ENCODE measurements at places on chromosomes 4 and X.
A peak's percentile ranks its signal among the peaks of the same experiment; 100 is the strongest.

DNA sequence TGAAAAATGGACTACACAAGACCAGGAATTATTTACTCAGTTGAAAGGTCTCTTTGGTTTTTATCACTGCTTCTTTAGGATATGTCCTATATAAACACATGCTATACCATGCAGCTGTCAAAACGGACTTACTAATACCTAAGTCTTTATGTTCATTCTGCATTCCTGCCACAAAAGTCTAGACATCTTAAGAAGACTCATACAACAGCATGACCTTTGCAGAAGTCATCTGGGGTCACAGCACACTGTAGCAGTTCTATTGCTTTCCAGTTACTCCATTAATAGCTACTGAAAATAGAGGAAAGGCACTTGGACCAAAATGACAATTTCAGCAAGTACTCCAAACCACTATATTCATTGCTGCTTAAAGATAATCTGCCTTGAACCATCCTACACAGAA lies 53.2 kb downstream of the DDX60 start:
- no peak for DNase-seq

DNA sequence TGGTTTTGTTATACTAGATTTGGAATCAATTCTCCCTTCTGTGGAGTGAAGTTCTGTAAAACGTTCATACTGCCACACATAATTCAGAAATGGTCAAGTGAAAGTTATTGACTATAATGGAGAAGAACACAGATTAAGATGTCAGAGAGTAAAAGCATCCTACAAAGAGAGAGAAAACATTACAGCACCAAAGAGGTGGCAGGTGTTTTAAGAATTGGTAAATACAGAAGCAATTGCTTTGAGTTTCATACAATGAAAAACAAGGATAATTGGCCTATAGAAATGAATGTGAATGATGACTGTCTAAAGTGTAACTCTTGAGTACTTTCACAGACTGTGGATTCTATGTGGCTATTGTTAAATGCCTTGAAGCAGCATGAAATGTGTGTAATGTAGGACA lies 435.6 kb upstream of the SMIM31 start:
- DNase-seq: no peak

GRCh38 chrX:7216981-7217587 lies 69.1 kb upstream of the PUDP start:
- no peak for DNase-seq

GRCh38 chr4:124092101-124092500 lies 620.4 kb downstream of the ANKRD50 start:
- DNase-seq: no peak

DNA sequence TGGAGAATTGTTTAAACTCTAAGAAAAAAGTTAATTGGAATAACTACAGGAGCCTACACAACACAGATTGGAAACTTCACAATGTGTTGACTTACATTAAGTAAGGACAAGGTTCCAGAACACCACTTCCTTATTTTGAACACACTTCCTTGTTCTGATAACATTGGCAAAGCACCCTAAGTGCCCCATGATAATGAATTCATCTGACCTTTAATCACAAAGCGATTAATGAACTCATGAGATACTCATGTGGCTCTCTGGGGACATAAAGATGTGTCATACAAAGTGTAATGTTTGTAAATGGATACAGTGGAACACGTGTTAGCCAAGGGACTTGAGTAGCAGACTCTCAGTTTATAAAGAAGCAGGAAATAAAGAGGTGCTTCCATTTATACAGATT lies 69.0 kb upstream of the ATOH1 start:
- DNase-seq: no peak

GRCh38 chr4:80101071-80101791 lies 28.2 kb upstream of the ANTXR2 start:
- no peak for DNase-seq

- DNase-seq: peak; percentile 85
Measured at GRCh38 chr4:145735347-145735675, 55.4 kb downstream of the C4orf51 start.

- no peak for DNase-seq
Measured at GRCh38 chrX:1163231-1163630, 49.2 kb downstream of the CRLF2 start.

GRCh38 chrX:154660541-154660940 lies 7.2 kb upstream of the CTAG2 start:
- DNase-seq: no peak

GRCh38 chr4:52917817-52918216 lies 55.7 kb downstream of the RASL11B start:
- no peak for DNase-seq

- DNase-seq: no peak
Measured at GRCh38 chr4:151865744-151866591, 105.2 kb upstream of the GATB start.

DNA sequence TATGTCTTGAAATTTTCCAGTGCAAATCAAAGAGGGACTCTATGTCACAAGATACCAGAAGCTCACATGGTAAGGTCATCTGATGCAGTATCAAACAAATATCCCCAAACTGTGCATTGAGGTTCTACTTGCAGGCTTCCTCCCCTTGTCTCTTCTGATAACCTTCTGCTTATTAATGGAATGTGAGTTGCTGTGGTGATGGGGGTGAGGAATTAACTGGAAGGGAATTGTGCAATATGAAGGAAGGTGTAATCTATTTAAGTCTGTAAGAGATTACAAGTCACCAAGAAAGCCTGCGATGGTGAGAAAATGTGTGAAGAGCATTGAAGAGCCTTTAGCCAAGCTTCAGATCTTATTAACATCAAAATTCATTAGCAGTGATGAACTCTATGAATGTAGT lies 15.4 kb upstream of the MAGED1 start:
- DNase-seq: no peak

- DNase-seq: no peak
Measured at GRCh38 chr4:15777697-15778288, 335 bp upstream of the CD38 start.

DNA sequence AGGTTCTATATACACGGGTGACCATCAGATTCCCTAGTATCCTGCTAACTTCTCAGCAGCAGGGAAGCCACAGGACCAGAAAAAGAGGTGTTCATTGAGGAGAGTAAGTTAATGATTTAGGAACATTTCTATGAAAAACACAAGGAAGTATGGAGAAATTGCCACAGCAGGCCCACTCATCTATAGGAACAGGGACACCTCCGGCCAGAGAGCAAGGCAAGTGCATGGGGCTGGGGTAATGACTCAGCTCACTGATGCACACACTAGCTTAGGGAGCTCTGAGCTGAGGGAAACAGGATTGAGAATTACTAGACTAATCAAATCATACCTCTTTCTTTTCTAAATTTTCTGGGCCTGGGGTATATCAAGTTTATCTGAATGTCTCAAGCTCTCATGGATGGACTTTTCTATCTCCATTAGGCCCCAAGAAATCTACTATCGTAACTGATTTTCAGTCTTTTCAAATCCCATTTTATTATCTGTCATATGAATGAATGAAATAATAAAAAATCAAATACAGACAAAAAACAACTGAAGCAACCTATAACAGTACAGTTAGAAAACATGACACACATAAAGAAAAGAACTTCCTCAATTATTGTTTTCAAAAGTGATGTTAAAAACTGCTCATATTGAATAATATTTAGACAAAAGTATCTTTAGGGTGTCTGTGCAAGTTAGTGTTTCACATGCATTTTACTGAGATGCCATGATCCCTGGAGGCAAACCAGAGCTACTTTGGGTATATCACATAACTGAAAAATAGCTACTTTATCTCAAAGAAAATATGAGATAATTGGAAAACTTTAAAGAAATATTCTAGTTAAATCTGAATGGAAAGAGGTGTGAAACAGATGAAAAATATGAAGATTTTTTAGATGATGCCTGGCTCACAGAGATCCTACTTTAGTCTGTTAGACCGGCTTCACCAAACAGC lies 89.8 kb downstream of the FBXO8 start:
- no peak for DNase-seq

DNA sequence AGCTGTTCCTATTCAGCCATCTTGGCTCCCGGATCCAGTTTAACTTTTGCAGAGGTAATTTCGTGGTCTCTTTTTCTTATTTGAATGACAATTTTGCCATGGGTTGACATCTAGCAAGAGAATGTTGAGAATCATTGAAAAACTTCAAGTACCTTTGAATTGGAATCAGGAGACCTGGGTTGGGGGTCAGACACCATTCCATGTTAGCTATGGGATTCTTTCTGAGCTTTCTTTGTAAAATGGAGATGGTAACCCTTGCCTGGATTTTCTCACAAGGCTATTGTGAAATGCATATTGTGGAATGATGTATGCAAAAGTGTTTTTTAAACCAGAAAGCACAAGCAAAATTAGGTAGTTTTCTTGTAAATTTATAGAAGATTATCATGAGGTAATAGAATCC lies 79.1 kb upstream of the HAND2 start:
- no peak for DNase-seq

- no peak for DNase-seq
Measured at GRCh38 chr4:176810481-176811249, 17.9 kb upstream of the VEGFC start.

- DNase-seq: no peak
Measured at GRCh38 chrX:16702700-16703599, 9.5 kb downstream of the CTPS2 start.
